IMR-90 (cell line): ENCODE measurements at places on chromosomes 7 and 10. TPM values are rescaled to one million over a fixed set of nuclear protein-coding genes. Genes with fewer than 3 reads are reported as not detected.

DNA sequence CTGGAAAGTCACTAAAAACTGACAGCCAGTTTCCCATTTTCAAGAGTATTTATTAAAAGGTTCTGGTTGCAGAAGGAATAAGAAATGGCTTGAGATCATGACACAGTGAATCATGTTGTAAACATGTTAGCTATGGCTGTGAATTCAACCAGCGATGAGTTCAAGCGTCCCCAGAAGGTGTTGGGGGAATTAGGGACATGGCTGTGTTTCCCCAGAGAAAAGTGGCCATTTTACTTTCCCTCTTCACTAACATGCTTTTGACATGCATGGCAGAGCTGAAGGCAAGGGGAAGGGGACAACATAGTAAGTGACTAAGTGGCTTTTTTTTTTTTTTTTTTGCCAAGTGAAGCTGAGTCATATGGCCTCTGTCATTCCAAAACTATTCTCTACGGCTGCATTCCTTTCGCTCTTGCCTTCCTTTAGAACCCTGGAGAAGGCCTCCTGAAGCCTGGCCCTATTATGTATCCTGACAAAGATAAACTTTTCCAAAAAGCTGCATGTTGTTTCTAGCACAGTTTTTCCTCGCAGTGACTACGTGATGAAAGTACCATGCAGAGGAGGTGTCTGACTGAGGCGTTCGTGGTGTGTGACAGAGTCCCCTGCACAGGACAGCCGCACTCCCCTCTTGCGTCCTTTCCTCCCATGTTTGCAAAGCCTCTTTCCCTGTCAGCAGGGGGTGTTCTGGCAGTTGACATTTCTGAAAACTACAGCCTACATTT lies 46.9 kb downstream of the EGFR start:
- DNase-seq, result peak; percentile 94

- peak; percentile 78 for DNase-seq
These were observed 66.2 kb upstream of the ARID5B start for GRCh38 chr10:61835069-61835945.

- no peak for DNase-seq
These were observed 50.5 kb upstream of the STARD3NL start for GRCh38 chr7:38127216-38128207.

GRCh38 chr10:77186936-77187335 lies 450.7 kb downstream of the KCNMA1 start:
- DNase-seq, result peak; percentile 31

- no peak for DNase-seq
These were observed at the start of gene MRLN for GRCh38 chr10:59753267-59753666. Gene MRLN, minus strand, starts transcription at chr10:59753455.

DNA sequence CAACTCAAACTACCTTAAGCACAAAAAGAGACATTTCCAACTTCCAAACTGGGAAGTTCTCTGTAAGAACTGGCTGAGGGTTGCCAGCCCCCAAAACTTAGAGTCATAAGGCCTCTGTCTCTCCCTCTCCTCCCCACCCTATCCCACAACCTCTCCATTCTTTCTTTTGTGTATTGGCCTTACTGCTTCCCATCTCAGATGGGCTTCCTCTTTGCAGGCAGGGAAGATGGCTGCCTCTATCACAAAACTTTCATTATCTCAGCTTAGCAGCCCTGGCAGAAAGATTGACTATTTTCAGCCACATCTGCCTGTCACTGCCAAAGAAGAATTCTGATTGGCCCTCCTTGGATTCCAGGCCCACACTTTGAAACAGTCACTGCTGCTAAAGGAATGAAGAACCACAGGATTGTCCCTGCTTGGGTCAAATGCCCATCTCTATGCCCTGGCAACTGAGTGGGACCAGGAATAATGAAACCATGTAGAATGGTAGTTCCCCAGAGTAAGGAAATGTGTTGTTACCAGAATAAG lies 58.0 kb upstream of the PRKAR2B start:
- DNase-seq, result no peak

GRCh38 chr7:151178831-151179230 lies 8.2 kb downstream of the ASB10 start:
- DNase-seq, result no peak

DNA sequence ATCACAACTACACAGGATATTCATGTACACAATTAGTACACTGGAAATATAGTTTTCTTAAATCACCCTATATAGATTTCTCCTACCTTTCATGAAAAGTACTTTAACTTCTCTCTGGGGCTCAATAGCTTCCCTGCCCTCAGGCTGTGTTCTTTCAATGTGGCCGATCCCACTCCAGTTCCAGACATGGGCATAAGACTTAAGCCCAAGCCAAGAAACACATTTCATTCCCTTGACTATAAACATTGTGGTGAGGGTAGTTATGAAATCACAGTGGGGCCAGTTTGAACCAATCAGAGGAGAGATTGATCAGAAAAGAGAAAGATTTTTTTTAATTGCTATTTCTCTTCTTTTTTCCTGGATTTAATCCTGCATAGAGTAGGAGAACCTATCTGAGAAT lies 904.6 kb upstream of the SORCS1 start:
- no peak for DNase-seq

- DNase-seq, result no peak
These were observed 3.2 kb upstream of the HUS1 start for GRCh38 chr7:47982610-47983009.

DNA sequence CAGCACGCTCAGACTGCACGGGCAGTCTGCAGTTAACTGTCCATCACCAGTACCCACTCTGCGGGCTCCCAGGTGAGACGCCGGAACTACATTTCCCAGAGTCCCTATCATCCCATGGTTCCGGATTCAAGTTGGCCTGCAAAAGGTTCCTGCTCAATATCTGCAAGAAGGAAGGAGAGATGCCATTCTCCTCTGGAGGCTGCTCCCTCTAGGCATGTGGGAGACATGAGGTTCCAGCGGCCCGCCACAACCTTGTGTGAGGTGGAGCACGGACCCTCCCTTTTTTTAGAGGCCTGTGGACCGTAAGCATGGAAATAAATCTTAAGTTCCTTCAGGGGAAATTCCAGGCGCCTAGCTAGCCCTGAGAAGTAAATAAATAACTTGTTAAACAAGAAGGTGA lies 29.7 kb downstream of the NUP42 start:
- DNase-seq, result no peak

DNA sequence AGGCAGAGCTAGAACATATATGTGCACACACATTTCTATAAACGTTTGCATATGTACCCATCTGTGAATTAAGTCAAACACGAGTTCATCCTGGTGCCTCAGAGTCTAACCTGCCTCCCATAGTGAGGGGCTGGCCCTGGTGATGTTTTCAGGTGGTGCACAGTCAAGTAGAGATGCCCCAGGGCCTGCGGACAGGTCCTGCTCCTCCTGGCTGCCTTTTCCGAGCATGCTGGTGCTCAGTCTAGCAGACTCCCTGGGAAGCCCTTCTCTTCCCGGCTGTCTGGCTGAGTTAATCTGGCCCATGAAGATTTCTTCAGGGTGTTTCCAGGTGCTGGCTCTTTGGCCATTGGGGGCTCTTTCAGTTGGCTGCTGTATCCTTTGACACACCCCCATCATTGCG lies 14.3 kb downstream of the ADCY1 start:
- no peak for DNase-seq

GRCh38 chr7:92840316-92840715 lies 3.9 kb upstream of the CDK6 start:
- DNase-seq, result no peak

DNA sequence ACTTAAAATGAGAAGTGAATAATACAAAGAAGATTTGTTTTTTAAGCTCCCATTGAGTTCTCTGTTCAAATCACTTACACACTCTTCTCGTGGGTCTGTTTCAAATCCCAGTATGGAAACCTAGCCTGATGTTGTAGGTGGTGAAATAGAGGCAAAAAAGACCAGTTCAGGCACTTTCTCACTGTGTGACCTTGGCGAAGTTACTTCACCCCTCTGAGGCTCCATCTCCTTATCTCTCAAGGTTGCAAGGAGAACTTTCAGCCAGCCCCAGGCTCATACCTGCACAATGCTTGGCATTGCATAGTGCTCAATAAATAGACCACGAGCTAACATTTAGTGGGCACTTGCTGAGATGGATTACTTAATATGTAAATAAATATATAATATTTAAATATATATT lies 90.1 kb downstream of the PRLHR start:
- DNase-seq, result no peak

- DNase-seq, result no peak
These were observed 320.4 kb downstream of the RPS24 start for GRCh38 chr10:78354101-78354500.

GRCh38 chr10:56319386-56319785 lies 41.7 kb downstream of the ZWINT start:
- peak; percentile 76 for DNase-seq

DNA sequence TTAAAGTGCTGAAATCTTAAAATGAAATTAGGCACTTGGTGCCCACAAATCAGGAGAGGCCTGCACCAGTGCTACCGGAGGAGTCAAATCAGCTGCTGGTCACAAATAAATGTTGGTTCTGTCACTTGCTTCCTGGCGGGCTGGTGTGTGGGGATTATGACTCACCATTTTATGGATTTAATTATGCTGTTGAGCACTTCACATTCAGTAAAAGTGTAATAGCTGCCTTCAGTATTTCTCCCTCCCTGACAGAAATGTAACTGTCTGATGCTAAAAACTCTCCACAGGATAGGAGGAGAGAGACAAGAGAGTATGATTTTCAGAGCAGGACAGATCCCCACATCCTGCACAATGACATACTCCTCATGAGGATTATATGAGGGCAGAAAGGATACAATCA lies 186.0 kb downstream of the JAZF1 start:
- peak; percentile 22 for DNase-seq

Gene RARRES2
- not detected in 2 replicates for total RNA-seq

Gene AFAP1L2
- under 0.01 TPM in 1 of 2 replicates, not detected in the other for total RNA-seq

Gene SLC16A9
- total RNA-seq, result 0.18 and 0.56 TPM in 2 replicates

Gene STEAP4
- total RNA-seq, result not detected in 2 replicates

Gene PYROXD2
- total RNA-seq, result 5.8 and 6.5 TPM in 2 replicates
